ENCODE measurements at places on chromosomes 7 and 10. TPM values are rescaled to one million over a fixed set of nuclear protein-coding genes. Genes with fewer than 3 reads are reported as not detected.

Gene MYPN
- total RNA-seq, result not detected

Gene CCDC71L
- total RNA-seq, result 15.2 TPM

Gene OR6V1
- total RNA-seq, result not detected

Gene CNNM2
- total RNA-seq, result 7.9 TPM

Gene JMJD1C
- total RNA-seq, result 32.0 TPM

Gene GBX1
- total RNA-seq, result not detected

GRCh38 chr10:69215405-69216171, 4.5 kb upstream of the HKDC1 start:
- no peak for DNase-seq

GRCh38 chr10:6563075-6563474, 17.0 kb downstream of the PRKCQ start:
- no peak for DNase-seq

GRCh38 chr7:158811461-158811860, 17.8 kb downstream of the ESYT2 start:
- no peak for DNase-seq

- DNase-seq, result peak; percentile 38
Observed at GRCh38 chr10:124997306-124997705, 55.4 kb downstream of the ZRANB1 start.

- DNase-seq, result no peak
Observed at GRCh38 chr10:22651276-22651980, 63.0 kb downstream of the PIP4K2A start.

DNA sequence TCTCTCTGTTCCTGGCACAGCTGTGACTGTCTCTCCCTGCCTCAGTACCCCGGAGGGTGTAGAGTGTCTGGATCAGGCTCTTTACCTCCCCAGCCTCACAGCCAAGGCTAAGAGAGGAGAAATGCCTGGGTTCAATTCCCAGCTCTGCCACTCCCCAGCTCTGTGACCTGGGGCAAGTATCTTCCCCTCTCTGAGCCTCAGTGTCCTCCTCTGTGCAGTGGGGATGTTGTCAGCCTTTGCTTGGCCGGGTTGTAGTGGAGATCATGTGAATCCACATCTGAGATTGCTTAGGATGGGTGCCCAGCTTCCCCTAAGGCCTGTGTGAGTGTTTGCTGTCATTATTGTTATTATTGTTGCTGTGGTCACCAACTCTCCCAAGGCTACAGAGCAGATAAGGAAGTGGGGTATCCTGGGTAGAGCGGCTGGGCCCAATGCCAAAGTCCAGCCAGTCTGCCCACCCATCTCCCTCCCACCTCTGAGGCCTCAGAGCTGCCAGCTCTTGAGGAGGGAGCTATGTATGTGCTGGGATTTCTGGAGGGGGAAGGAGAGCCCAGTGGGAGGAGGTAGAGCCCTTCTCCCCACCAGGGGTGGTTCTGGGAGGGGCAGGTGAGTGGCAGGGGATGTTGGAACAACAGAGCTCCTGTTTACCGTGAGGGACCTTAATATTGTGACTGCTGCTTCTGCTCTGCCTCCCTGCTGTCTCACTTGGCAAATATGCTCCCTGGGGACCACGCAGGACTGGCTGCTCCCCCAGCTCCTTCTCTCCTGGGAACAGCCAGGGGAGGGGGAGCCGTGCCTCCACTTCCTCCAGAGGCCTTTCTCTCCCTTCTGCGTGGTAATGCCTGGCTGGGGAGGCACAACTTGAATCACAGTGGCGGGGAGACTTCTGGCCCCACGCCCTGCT, 170.5 kb downstream of the RPS24 start:
- DNase-seq, result no peak

GRCh38 chr10:132551093-132551807, 13.7 kb downstream of the INPP5A start:
- DNase-seq, result no peak

DNA sequence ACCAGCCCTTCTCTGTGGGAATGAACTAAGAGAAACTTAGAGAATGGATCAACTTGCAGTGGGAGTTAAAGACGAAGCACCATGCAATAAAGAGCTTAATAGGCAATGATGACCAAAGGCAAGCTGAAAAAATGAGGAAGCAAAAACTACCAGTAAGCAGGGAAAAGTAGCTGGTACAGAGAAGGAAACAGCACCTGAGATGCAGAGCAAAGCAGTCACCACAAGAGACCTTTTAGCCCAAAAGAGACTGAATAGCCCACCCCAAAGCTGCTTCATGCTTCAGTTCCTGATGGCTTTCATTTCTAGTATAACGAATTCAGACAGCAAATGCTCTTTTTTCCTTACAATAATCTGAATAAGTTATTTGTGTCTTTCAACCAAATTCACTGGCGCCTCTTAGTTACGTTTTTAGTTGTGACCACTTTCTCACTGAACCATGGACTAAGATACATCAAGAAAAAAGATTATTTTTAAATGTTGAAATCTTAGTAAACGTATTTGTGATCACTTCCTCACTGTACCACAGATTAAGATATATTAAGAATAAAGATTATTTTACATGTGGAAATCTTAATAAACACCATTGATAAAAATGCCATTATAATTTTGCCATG, 76.0 kb downstream of the USP6NL start:
- no peak for DNase-seq

DNA sequence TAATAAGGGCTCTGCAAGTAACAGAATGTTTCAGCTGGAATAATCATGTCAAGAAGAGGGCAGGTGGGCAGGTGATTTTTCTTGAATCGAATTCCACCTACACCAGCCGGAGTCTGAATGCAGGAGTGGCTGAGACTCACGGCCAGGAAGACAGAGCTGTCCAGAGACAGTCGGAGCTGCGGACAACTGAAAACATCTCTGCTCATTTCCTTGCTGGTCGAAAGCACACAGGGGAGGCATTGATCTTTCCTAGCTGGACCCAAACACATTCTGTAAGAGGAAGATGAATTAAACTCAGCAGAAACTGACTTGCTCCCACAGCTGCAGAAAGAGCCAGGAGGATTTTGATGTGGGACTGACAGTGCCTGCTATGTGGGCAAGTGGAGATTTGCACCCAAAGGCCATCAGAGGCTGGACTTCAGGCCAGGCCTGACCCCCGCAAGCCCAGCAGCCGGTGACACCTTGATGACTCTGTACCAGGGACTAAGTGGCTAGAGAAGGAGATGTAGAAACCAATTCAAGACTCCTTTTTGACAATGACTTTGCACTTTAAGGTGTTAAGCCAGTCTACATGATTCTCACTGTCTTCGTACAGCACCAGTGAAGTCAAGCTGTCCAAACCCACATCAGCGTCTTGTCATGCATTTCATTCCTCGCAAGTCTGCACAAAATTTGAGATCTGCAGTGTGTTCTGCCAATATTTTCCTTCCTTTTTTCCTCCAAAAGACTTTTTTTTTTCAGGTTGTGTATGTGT, 169.4 kb downstream of the TEX36 start:
- no peak for DNase-seq

GRCh38 chr7:95642173-95642572, 45.9 kb upstream of the PDK4 start:
- no peak for DNase-seq

DNA sequence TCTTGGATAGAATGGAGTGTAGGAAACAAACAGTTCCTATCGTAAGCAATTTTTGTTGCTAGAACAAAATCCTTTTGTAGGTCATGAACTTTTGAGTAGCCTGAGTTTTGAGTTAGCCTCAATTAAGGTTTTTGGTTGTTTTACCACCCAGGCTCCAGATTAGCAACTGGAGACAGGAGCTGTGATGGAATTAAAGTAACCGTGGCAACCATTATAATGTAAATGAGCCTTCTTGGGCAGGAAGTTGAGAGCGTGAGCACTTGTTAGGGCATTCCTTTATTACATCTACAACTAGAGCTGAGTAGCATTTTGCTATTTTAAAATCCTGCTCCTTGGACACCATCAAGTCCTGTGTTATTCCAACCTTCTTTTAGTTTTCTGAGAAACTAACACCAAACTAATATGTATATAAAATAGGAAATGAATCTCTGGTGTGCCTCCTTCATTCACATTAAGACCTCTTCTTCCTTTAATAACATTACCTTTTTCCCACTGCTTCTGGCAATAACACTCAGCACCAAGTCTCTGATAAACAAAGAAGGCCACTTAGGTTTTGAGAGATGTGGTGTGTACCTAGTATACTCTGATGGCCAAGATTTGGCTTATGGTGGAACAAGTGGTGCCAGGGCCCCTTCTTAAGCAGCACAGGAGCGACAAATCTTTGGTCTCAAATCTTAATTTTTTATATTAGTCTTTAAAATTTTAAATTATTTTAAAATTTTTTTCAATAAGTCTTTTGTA, 34.0 kb downstream of the AHCYL2 start:
- no peak for DNase-seq

DNA sequence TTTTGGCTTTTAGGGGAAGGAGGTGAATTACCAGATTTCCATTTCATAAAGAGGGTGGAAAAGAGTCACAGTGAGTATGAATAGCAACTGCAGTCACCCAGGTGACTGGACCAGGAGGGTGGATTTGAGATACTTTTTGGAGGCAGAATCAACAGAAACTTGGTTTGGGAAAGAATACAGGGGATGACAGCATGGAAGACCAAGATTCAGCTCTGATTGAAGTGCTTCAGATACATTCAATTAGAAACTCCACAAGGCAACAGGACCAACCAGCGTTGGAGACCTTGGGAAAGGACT, 83.0 kb downstream of the SGMS1 start:
- DNase-seq, result no peak

DNA sequence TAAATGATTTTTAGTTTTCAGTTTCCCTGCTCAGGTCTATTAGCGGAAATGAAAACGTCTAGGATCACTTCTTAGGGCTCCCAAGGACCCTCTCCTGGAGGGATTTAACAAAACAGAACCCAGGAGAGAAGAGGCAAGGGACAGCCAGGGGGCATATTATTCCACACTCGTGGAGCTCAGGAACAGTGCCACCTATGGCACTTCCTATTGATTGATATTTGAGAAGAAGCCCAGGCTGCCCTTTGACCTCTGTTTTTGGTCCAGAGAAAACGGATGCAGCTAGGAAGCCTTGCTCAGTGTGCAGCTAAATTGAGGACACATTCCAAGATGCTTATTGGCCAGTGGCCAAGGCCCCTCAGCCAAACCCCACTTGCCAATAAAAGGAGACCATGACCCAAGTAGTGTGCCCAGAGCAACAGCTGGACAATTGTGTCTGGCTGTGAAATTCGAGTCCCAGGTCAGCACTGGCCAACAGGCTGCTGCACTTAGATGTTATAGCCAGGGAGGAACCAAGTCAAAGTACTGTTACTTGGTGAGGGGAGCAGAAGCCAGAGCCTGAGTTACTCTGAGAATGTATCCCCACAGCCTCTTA, 24.0 kb upstream of the GPNMB start:
- DNase-seq, result no peak

GRCh38 chr7:73437091-73437490, 3.5 kb downstream of the FZD9 start:
- no peak for DNase-seq

GRCh38 chr10:113113241-113113640, 163.2 kb downstream of the TCF7L2 start:
- no peak for DNase-seq
